Activated CD4-positive, alpha-beta T cell treated with anti-CD3 and anti-CD28 coated beads, Interleukin-2, amount 50 U/mL, for 48 hours (primary cell): ENCODE measurements at places on chromosomes 1 and 21.

DNA sequence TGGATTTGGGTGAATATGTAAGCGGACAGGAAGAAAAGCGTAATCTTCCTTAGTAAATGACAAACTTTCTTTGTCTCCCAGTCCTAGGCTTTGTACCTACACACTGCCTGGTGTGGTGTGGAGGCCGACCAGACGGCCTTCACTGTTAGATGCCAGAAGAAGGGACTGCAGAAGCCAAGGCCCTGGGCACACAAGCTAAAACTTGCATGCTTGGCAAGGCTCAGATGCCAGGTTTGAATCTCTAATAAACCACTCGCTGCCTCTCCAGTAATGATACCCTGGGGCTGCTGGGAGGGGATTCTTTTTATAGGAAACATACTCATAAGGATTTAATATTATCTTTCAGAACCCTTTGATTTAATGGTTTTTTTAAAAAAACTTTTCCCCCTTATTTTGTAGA, 263.8 kb downstream of the PTPRC start:
- no peak for DNase-seq

DNA sequence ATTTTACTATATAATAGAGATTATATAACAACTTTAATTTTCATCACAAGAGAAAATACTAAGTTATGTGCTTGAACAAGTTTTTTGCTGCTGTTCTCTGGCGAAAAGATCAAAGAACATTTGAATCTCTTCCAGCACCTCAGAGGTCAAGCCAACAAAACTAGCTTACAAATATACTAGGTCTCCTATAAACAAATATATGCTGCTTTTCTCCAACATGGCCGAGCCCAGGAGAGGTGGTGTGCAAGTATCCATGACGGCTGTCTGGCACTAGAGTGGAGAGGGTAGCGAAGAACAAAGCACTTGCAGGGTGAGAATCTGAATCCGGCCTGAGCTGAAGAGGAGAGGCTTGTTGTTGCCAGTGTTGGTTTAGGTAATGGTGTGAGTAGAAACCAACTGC, 7.5 kb upstream of the FMO3 start:
- no peak for DNase-seq

GRCh38 chr1:118660769-118661168, 327.4 kb downstream of the TBX15 start:
- no peak for DNase-seq

DNA sequence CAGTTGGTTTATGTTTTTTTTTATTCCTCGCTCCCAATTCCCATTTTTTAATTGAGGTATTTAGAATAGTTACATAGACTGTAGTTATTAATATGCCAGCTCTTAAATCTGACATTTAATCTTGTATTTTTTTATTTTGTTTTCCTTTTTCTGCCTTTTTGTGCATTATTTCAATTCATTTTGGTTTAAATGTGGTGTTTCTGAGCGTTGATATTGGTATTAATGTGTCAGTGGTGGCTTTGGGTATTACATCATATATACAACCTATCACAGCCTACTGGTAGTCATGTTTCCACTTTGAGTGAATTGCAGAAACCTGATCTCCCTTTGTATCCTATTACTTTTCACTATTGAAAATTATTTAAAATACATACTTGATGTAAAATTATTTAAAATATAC, 1027.3 kb downstream of the KCNT2 start:
- no peak for DNase-seq

GRCh38 chr1:35656863-35657232, 15.5 kb upstream of the PSMB2 start:
- no peak for DNase-seq

DNA sequence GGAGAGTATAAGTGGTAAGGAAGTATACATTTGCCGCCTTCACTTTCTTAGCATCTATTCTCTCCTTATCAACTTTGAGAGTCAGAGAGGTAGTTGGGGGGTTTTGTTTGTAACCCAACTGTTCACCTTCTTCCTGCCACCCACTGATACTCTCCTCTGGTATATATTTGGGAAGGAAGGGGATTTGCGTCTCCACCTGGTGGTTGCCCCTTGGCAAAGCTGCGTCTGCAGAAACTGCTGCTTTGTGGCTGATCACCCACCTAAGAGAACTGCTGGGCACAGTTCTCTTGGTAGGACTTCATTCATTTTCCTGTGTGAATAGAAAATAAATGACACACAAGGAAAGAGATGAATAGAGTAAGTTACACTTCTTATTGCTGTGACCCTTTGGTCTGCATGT, 87.0 kb downstream of the SYT14 start:
- no peak for DNase-seq

DNA sequence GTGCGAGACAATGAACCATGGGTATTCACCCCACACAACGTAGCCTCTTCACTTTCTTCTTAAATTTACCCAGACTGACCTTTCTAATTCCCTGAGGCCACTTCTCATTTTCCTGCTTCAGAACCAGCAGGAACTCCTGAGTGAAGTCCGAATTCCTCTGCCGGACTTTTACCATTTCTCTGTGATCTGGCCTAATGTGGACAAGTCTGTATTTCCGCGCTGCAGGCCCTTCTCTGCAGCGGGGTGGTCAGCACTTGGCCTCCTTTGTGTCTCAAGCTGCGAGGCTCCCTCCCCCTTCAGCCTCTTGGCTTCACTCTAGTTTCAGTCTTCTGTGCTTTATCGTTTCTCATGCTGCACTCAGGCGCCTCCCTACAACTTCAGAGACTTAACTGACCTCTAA, 9.4 kb upstream of the CTBS start:
- DNase-seq: no peak

- DNase-seq: no peak
Measured at GRCh38 chr1:85224734-85225623, 24.2 kb upstream of the SYDE2 start.
